ENCODE measurements at places on chromosomes 1 and 21.

- DNase-seq, result no peak
These were observed 60.4 kb downstream of the CNIH3 start for GRCh38 chr1:224676551-224676950.

DNA sequence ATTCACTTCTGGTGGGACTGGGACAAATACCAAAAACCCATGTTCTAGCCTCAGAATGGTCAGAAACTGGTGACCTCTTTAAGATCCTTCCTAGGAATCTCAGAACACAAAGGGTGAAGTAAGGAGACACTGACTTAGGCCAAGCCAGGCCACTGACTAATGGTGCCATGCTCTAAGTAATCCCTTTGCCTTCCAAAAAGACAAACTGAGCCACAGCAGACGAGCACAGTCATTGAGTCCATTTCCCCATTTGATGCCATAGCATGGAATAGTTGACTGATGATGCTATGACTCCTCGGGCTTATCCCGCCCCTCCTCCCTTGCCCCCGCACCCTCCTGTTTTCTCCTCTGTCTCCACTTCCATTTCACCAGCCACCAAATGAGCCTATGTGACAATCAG is 145.8 kb upstream of the ZNF648 start:
- DNase-seq, result no peak

GRCh38 chr1:19811206-19811851 is 3.8 kb downstream of the RNF186 start:
- DNase-seq, result peak; percentile 57

DNA sequence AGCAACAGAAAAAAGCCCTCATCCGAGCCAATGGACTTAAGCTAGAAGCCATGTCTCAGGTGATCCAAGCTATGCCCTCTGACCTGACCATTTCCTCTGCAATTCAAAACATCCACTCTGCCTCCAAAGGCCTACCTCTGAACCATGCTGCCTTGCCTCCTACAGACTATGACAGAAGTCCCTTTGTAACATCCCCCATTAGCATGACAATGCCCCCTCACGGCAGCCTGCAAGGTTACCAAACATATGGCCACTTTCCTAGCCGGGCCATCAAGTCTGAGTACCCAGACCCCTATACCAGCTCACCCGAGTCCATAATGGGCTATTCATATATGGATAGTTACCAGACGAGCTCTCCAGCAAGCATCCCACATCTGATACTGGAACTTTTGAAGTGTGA is 20.7 kb downstream of the NR5A2 start:
- no peak for DNase-seq

DNA sequence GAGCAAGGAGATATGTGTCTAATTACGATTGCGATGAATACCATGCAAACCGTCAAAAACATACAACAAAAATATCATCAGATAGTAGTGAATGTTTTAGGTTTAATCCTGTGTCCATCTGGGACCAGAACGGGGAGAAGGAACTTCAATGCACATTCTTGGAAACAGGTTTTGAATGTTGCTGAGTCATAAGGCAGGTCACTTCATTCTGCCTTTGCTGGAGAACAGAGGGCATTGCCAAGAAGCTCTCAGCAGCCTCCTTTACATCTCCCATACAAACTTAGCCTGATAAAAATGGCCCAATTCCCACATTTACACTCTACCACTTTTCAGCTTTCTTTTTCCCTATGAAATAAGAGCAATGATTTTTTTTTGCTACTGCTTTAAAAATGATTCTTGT is 78.0 kb upstream of the KCNJ6 start:
- DNase-seq, result no peak

- DNase-seq, result no peak
These were observed 234.7 kb downstream of the SETD4 start for GRCh38 chr21:35825370-35826353.

DNA sequence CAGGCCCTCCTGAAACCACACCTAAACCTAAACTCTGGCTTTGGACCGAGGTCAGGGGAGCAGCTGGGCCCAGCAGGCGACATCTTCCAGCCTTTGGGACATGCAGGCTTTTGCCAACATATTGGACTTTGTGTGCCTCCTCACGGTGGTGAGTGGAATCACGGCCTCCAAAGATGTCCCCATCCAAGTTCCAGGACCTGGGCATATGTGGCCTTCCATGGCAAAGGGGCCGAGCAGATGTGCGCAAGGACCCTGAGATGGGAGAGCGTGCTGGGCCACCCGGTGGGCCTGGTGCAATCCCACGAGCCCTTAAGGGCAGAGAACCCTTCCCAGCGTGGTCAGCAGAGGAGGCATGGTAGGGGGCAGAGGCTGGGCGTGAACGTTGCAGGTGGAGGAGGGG is 160.8 kb upstream of the C1orf174 start:
- DNase-seq, result no peak

- DNase-seq, result peak; percentile 66
These were observed 1.5 kb downstream of the KNCN start for GRCh38 chr1:46549697-46550681.

GRCh38 chr1:18257778-18258177 is 150.2 kb downstream of the IGSF21 start:
- no peak for DNase-seq

- DNase-seq, result no peak
These were observed 5.5 kb upstream of the CFAP410 start for GRCh38 chr21:44344541-44345183.

DNA sequence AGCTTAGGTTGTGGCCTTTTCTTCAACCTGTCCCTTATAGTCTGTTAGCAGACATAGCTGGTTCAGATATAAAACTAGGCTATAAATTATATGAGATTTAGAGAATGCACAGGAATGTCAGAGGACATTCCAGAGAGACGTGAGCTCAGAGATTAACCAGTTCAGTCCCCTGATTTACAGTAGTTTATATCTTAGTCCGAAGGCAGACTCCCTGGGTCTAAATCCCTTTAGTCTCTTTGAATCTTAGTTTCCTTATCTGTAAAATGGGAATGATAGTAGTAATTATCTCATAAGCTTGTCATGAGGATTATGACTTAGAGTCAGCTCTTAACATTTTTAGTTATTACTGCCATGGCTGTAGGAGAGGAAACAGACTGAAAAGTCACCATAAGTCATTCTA is 45.5 kb upstream of the PLXNA2 start:
- DNase-seq, result no peak

GRCh38 chr1:19831441-19831840 is 16.4 kb upstream of the RNF186 start:
- no peak for DNase-seq

GRCh38 chr1:4690951-4691675 is 36.7 kb downstream of the AJAP1 start:
- no peak for DNase-seq

DNA sequence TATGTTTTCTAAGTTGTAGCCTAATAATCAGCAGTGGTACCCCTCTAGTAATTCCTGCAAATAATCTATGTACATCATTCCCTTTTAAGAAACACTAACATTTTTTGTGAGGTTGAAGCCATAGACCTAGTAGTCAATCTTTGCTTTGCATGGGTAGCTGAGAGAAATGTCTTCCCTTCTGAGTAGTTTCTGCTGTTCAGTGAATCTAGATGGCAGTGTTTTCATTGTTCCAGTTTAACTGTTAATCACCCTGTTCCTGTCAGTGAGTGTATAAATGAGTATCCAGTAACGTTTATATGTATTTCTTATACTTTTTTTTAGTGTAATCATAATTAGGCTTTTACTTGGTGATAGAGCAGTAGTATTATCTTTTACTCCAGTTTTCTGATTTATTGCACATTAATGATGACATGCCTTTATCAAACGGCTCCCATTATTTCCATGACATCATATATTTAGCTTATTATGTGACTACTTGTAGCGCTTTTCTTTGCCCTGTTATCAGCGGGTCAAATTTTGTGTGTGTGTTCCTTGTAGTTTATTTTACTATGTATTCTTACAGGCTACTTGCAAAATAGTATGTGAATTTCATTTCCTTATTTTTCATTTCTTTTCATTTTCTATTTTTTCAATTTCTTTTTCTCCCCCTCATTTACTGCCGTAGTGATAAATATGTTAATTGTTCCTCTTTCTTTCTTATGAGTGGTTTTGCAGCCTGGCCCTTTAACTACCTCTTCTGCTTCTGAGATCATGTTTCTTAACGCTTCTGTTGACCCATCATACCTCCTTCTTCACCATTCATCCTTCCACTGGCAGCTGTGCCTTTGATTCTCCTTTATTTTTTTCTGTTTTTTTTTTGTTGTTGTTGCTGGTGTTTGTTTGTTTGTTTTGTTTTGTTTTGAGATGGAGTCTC is 18.8 kb downstream of the CEP350 start:
- DNase-seq, result no peak

DNA sequence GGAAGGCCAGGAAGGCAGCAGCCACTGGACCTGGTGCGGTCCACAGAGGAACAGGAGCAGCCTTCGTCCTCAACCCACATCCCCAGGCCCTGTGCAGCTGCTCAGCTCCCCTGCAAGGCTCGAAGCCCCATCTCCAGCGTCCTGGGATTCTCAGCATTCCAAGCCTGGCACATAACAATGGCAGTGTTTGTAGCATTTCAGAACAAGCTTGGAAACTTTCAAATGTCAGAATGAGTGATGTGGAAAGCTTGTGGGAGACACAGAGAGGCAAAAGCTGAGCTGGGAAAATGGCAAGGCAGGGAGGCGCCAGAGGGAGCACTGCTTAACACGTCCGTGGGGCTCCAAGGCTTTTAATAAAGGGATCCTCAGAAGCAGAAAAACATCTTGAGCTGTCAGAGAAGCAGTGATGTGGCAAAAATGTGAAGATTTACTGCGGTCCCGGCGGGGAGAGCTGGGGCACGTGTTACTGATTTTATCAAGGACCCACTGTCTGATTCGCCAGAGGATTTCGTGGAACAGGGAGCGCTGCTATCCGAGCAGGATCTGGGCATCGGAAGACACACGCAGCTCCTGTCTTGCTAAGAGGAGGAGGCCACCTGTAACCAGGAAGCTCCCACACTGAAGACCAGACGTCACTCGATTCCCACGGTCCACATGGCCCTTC is 38.1 kb downstream of the TOMM20 start:
- no peak for DNase-seq

DNA sequence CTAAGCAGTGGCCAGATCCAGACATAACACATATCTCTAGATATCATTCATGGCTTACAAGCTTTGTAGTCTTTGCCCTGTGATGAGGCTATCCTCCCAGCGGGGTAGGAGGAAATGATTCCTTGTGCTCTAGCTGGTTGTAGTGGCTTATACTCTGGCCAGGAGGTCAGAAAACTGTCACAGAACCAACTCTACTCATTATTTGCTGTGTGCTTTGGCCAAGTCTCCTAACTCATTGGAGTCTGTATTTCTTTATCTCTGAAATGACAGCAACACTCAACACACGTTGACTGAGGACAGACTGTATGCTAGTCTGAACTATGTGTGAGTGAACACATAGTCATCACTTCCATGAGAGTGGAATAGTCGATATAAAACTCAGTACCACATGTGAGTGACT is 116.7 kb upstream of the F3 start:
- DNase-seq, result no peak

- no peak for DNase-seq
These were observed 1.4 kb downstream of the CDA start for GRCh38 chr1:20590306-20590777.

- DNase-seq, result no peak
These were observed 408.3 kb upstream of the PLXNA2 start for GRCh38 chr1:208652296-208653160.
